ENCODE measurements at places on chromosomes 4 and X.

- no peak for DNase-seq
Measured at GRCh38 chrX:20066968-20067708, 49.6 kb downstream of the MAP7D2 start.

DNA sequence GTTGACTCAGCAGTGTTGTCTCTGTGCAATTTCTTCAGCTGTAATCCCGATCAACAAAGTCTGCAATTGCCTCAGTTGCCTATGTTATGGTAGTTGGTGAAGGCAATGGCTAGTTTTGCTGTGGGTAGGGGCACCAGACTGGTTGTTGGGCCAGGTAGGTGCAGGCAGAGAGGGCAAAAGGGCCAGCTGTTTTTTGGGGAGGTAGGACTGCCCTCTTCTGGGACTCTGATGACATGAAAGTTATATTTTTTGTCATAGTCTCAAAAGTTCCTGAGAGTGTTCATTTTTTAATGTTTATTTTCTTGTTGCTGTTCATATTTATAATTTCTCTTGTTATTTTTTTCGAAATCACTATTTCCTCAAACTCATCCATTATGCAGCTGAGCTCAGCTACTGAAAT lies 25.1 kb downstream of the DCAF12L2 start:
- DNase-seq, result no peak

DNA sequence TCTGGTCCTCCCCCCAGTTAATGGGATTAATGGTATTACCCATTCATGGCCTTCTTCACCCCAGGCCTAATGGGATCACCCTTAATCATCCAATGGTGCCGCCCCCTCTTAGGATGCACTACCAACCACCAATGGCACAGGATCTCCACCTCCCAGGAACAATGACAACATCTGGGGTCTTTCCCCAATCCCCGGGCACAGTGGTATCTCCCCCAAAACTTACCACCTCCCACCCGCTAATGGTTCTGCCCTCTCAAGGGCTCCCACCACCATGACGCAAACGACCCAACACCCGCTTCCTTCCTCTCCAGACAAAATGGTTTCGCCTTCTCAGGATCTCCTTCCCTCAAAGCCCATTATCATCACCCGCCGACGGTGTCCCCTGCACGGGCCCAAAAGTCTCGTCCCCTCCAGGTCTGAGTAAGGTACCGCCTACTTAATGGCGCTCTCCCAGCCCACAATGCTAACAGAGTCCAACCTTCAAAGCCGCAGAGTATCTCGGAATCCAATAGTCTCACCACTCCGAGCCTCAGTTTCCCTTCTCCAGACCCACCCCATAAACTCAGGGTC lies 458 bp downstream of the GRIPAP1 start:
- peak; percentile 68 for DNase-seq

GRCh38 chrX:47574076-47574546 lies 8.1 kb upstream of the TIMP1 start:
- no peak for DNase-seq

DNA sequence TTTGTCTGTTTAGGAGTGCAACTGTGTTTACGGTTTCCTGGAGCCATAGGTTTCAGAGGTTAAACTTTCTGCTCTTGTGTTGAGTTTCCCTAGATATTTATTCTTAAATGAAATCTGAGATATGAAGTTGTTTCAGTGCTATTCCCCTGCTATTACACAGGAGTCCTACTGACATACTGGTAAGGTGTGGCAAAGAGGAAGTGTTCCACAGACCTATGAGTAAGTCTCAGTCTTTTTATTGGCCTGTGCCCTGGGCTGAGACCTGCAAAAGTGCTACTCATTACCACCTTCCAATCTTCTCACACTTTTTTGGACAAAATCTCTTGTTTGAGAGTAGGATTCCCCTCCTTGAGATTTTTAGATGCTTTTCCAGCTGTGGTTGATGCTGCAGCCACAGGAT lies 35.6 kb upstream of the MAGEA8 start:
- DNase-seq, result no peak

GRCh38 chr4:75889537-75890199 lies 12.6 kb downstream of the PPEF2 start:
- DNase-seq, result no peak

DNA sequence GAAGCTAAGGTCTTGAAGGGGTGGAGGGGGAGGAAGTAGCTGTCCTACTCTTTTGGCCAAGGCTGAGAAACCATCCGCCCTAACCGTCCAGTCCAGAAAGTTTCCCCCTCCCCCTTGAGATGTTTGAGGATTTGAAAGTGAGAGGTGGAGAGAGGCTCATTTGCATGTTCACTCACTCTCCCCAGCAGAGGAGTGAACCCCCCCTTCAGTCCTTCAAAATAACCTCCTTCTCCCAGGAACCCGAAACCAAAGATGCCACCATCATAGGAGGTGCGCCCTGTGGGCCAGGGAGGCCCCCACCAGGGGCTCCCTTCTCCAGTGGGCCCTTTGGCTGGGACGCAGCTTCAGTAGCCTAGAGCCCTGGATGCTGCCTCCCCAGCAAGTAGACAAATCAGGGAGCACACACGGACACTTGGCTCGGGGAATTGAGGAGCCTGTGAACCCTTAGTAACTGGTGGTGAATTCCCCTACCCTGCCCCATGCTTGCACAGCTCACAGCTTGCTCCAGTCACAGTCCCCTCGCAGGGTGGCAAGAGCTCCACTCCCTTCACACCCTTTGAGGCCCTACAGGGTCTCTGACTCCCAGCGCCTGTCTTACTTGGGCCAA lies 25.6 kb downstream of the ELF4 start:
- DNase-seq, result no peak

GRCh38 chr4:185902654-185903053 lies 90.7 kb upstream of the SORBS2 start:
- DNase-seq, result no peak

DNA sequence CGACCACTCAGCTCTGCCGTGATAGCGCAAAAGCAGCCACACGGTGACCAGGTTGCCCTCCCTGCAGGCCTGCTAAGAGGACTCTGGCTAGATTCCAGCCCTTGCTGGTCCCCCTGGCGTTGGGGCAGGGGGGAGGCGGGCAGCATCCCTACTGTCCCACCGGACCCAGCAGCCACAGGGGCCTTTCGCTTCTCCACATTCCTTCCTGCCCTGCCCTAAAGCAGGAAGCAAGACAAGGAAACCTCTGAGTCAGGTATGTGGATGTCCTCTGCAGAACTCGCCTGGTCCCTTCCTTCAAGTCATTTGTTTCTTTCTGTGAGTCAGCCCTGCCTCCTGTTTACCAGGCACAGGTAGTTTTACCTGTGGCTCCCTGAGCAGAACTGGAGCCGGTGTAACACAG lies 60.2 kb upstream of the CLDN34 start:
- no peak for DNase-seq

DNA sequence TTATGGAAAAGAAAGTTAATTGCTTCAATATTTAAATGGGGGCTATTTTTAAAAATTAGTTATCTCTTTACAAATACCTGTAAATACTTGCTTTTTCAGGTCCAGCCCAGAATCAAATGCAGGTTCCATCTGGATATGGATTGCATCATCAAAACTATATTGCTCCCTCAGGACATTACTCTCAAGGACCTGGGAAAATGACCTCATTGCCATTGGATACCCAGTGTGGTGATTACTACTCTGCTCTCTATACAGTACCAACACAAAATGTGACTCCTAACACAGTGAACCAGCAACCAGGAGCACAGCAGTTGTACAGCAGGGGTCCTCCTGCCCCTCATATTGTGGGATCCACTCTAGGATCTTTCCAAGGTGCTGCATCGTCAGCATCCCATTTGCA lies 29.2 kb downstream of the SEC24B start:
- no peak for DNase-seq

- no peak for DNase-seq
Measured at GRCh38 chr4:182105416-182105815, 137.8 kb upstream of the TENM3 start.
